ENCODE measurements at places on chromosomes 5 and 9.

DNA sequence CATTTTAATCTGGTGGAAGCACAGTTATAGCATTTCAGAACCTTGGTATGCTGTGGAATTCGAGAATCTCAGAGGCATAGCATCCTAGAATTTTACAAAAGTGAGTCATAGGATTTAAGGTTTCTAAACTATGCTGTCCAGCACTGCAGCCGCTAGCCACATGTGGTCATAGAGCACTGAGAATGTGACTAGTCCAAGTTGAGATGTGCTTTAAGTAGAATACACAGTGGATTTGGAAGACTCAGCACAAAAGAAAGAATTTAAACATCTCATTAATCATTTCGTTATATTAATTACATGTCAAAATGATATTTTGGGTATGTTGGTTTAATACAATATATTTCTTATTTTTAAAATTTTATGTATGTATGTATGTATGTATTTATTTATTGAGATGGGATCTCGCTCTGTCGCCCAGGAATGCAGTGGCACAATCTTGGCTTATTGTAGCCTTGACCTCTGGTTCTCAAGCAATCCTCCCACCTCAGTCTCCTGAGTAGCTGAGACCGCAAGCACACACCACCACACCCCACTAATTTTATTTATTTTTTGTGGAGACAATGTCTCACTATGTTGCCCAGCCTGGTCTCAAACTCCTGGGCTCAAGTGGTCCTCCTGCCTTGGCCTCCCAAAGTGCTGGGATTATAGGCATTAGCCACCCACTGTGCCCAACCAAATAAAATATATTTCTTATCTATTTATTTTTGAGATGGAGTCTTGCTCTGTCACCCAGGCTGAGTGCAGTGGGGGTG is 20.4 kb upstream of the RPS14 start:
- DNase-seq, result no peak

DNA sequence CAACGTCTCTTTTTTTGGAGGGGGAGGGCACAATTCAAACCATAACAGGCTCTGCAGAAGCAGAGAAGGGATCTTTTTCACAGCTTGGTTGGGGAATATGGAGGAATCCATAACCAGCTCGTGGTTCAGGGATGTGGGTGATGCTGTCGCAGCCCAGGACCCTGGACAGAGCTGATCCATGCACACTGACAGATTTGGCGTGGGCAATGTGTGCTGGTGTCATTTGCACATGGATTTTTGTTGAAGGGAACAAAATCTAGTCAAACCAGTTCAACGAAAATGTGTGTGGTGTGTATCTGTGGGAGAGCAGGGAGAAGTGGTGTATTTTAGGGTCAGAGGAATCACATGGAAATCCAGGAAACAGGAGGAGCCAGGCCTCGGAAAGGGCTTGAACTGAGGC is 4.2 kb downstream of the DOCK2 start:
- no peak for DNase-seq

DNA sequence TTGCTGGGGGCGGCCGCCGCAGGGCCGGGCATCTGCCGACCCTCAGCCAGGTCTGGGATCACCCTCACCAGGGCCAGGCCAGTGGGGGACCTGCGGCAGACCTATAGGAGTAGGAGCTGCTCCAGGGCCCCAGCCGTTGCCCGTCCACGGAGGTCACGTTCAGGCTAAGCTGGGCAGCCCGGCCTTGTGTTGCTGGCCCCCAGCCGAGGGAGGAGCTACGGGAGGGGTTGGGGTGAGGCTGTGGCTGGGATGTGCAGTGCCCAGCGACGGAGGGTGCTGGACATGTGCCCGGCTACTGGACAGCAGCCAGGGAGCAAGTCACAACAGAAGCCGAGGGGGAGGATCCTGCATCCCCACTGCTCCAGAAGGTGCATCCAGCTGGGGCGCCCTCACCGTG is 39.6 kb upstream of the SLC6A19 start:
- no peak for DNase-seq

DNA sequence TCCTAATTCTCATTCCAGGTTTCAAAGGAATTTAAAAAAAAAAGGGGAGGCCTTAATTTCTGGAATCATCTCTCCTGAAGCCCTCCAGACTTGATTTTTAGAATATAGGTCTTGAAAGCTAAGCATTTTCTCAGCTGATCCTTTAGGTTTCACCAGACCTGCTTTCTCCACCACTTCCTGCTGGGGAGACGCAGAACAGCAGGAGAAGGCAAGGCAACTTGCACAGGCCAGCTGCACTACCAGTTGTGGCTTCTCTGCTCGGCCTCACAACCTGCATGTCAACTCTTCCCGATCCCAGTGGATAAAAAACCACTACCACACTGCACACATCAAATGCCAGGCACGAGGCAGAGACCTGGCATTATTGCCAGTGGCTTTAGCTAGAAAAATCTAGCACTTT is 119.8 kb downstream of the SIL1 start:
- no peak for DNase-seq

GRCh38 chr5:14212838-14213237 is 69.7 kb downstream of the TRIO start:
- DNase-seq, result no peak

Data from germinal center (tissue), 1 donor.